Renal cortex interstitium (tissue), 15 donors: ENCODE measurements at places on chromosomes 6 and 20.

DNA sequence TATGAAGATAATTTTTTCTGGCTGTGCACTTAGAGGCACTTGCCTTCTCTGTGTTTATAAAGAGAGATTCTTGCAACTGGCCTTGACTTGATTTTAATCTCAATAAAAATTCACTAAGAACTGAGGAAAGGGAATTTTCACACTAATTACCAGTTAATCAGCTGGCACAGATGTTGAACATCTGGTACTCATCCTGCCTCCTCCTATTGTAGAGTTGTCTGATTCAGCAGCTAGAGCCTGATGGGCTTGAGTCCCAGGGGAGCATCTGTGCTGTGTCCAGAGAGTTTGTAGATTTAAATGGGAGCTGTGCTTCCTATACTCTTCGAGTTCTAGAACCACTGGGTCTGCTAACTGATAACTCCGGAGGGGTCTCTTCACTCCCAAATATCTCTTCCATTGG, 284.4 kb upstream of the RNF24 start:
- DNase-seq = no peak

GRCh38 chr6:153131037-153131981, at the start of gene RGS17:
Gene RGS17, minus strand, starts transcription at chr6:153131282. Its CDS starts 87,264 bp downstream, at chr6:153044018.
- DNase-seq = no peak

DNA sequence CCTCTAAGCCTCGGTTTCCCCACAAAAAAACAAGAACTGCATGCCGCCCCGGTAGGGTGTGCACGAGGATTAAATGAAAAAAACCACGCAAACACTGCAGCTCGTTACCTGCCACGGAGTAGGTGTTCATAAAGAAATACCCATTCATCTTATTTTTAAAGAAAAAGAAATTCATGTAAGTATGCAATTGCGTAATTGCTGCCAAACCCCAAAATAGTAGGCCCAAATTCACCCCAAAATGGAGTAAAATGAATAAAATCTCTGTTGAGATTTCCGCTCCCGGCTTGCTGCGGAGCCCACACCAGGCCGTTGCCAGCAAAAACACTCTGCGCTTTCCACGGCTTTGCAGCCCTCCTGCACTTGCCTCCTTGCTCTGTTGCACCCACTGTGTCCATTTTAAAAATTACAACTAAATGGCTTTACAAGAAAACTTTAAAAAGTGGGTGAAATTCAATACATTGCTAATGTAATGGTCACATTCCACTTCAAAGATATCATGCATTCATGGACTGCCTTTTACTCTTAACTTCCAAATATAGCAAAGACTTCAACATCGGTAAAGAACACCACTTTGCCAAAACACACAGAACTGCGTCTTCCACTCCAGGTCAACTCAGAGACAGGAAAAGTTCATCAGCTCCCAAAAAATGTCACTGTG, 125.0 kb downstream of the ZMYND8 start:
- no peak for DNase-seq

- no peak for DNase-seq
Observed at GRCh38 chr20:55761100-55761499, 244.2 kb downstream of the CBLN4 start.

GRCh38 chr6:108115598-108116058, 41.1 kb upstream of the OSTM1 start:
- DNase-seq = no peak

DNA sequence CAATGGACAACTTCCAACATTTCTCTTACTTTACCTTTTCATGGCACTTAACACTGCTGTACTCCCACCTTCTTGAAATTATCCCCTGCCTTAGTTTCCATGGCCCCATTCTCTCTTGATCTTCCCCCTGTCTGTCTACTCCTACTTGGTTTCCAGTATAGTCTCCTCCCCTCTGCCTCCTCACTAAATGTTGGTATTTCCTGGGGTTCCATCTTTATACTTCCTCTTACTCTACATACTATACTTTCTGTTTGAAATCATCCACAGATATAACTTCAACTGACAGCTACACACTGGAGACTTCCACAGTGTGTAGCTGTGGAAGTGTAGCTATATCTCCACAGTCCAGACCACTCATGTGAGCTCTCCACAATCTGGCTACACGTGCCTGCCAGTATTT, 13.5 kb downstream of the ZHX3 start:
- DNase-seq = no peak
